GOT3 (cell line): ENCODE measurements at places on chromosomes 4 and X.

- DNase-seq = no peak
Observed at GRCh38 chr4:136319789-136320464, 1212.4 kb downstream of the PCDH18 start.

- DNase-seq = no peak
Observed at GRCh38 chrX:2662586-2662985, 28.5 kb upstream of the CD99 start.

GRCh38 chr4:123419885-123420755 is 23.5 kb downstream of the SPRY1 start:
- no peak for DNase-seq

GRCh38 chr4:6489927-6490326 is 17.5 kb upstream of the PPP2R2C start:
- DNase-seq = no peak

- DNase-seq = no peak
Observed at GRCh38 chr4:86130160-86130933, 229.5 kb downstream of the MAPK10 start.
